ENCODE measurements at places on chromosomes 7 and 10.

- no peak for DNase-seq
Measured at GRCh38 chr7:144763291-144763690, 72.6 kb downstream of the TPK1 start.

GRCh38 chr7:96707901-96708774 is 1.5 kb downstream of the SEM1 start:
- DNase-seq: no peak

GRCh38 chr10:7501157-7501556 is 90.3 kb upstream of the SFMBT2 start:
- DNase-seq: no peak

DNA sequence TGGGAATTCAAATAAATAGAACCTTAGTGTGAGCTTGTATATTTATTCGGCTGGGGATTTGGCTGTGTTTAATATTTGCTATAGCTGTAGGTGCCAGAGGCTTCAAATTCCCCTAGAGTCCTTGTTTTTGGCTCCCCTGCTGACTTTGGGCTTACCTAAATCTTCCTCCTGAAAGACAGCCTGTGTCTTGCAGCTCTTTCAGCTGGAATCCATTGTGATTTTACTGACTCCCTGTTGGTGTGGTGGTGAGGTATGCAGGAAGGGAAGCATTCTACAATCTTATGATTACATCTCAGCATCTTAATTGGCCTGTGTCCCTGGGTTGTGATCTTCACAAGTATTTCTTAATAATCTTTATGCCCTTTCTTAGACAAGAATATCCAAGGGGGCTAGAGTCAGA is 25.9 kb downstream of the FOXI2 start:
- DNase-seq: no peak

- no peak for DNase-seq
Measured at GRCh38 chr7:99837649-99838361, 10.0 kb downstream of the CYP3A43 start.

DNA sequence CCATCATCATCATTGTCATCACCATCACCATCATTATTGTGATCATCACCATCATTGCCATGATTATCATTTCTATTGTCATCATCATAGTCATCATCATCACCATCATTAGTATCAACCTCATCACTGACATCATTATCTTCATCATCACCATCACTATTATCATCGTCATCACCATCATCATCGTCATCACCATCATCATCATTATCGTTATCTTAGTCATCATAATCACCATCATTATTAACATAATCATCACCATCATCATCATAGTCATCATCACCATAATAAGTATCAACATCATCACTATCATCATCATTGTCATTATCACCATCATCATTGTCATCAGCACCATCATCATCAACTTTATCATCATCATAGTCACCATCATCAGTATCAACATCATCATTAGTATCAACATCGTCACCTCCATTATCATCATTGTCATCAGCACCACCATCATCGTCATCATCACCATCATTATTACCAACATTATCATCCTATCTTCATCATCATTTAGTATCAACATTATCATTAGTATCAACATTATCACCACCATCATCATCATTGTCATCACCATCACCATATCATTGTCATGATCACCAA is 241.3 kb downstream of the ADARB2 start:
- no peak for DNase-seq

DNA sequence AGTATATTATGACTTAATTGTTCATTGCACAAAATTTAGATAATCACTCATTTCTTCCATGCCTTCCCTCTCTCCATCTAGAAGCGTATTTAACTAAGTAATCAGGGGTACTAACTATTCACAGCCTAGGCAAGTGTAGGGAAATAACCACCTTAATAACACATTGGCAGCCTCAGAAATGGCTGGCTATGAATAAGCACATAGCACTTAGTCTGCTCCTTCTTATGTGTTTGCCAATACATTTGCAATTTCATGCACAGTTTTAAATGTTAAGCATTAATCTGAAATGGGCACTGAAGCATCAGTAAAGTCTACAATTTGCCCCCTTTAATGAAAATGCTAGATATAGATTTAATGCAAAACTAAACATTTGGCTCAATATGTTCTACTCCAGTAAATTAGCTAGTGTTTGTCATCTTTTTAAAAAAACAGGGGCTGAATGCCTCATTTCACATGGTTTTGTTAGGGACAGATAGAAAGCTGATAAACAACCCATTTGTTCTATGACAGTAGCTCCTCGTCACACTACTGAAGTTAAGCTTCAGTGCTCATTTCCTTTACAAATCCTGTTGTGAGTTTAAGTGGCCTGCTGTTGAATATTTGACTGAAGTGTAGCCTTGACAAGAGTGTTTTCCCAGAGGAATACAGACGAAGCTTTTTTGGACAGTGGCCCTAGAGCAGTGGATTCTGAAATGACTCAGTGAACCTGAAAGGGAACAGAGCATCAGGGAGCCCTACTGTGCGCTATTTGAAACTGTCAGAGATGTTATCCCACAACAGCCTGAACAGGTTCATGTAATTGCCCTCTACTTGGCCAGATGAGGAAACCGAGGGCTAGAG is 30.5 kb downstream of the HHEX start:
- DNase-seq: no peak

GRCh38 chr10:93098816-93099215 is 25.1 kb downstream of the CYP26A1 start:
- DNase-seq: no peak

- no peak for DNase-seq
Measured at GRCh38 chr10:63489838-63490237, 24.1 kb upstream of the JMJD1C start.

- DNase-seq: no peak
Measured at GRCh38 chr7:46569133-46569465, 648.0 kb upstream of the IGFBP3 start.

DNA sequence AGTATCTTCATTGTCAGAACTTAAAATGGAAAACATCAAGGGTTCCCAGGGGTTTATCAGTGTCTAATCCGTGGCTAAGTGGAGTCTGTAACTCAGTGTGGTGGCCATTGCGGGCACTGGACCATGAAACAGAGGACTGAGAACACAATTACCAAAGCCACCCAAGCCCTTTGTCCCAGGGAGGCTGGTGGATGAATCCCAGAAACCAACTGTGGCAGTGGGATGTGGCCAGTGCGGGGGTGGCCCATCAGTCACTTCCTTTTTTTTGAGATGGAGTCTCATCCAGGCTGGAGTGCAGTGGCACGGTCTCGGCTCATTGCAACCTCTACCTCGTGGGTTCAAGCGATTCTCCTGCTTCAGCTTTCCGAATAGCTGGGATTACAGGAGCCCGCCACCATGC is 61.8 kb downstream of the TACC2 start:
- DNase-seq: no peak

Measured in COLO829 (cell line).